ENCODE measurements at places on chromosomes 1 and 21.

GRCh38 chr1:42380586-42381279, at the start of gene RIMKLA:
Gene RIMKLA (plus strand): TSS chr1:42380792. CDS start chr1:42380935, 143 bp downstream.
- DNase-seq, result peak; percentile 68

DNA sequence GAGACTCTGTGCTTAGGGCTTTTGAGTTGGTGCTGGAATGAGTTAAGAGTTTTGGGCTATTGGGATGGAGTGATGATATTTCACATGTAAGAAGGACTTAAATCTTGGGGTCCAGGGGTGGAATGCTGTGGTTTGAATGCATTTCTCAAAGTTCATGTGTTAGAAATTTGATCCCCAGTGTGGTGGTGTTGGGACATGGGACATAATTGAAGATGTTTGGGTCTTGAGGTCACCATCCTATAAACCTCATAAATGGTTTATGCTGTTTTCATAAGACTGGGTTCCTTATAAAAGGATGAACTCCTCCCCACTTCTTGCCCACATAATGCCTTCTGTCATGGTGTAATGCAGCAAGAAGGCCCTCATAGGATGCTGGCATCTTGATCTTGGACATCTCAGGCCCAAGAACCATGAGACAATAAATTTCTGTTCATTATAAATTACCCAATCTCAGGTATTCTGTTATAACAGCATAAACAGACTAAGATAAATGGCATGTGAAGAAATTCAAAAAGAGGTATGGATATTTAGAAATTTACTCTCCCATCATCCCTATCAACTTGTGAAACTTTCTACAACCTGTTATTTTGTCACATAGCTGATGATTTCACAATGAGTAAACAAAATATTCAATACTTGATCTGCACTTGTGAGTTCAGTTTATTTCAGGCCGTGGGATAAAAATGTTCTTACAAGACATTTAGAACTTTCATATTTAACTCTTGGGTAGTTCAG, 48.0 kb upstream of the NEK7 start:
- no peak for DNase-seq

GRCh38 chr21:35984654-35985361, 75.5 kb downstream of the SETD4 start:
- DNase-seq, result no peak

- peak; percentile 13 for DNase-seq
Measured at GRCh38 chr1:234781241-234782065, 171.5 kb upstream of the IRF2BP2 start.

- DNase-seq, result peak; percentile 50
Measured at GRCh38 chr1:178121883-178122282, 28.0 kb downstream of the RASAL2 start.

DNA sequence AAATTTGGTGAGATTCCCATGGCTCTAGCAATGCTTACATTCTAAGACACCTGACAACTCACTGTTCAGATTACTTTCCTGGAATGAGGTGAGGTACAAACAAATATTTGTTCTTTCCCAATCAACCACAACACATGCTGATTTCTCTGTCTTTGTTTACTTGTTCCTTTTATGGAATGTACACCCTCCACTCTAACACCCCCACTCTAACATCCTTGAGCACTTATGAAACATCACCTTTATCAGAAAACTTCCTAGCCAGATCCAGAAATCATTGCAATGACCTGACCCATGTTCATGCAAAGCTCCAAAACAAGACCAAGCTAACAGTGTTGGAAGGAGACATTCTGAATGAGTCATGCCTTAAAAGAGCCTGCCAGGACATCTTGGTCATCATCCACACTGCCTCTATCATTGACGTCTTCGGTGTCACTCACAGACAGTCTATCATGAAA, 35.5 kb downstream of the HSD3B1 start:
- DNase-seq, result no peak

GRCh38 chr21:41610042-41610839, 102.3 kb upstream of the TMPRSS2 start:
- peak; percentile 79 for DNase-seq

- DNase-seq, result no peak
Measured at GRCh38 chr1:154902938-154903566, 33.0 kb upstream of the KCNN3 start.

DNA sequence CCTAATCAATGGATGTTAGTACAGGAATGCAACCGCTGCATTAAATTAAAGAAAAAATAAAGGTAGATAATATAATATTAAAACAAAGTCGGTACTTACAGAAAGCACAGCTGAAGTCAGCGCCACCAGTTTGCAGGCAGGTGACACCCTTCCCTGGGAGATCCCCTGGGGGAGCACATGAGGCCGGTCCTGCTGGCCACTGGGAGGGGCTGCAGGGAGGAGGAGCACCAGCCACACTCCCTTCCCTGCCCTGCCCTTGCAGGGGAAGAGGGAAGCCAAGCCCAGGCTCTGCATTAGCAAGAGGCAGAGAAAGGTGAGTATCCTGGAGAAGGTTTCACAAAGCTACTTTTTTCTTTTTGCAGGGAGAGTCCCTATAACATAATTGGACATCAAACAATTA, 507.0 kb downstream of the AJAP1 start:
- DNase-seq, result no peak

DNA sequence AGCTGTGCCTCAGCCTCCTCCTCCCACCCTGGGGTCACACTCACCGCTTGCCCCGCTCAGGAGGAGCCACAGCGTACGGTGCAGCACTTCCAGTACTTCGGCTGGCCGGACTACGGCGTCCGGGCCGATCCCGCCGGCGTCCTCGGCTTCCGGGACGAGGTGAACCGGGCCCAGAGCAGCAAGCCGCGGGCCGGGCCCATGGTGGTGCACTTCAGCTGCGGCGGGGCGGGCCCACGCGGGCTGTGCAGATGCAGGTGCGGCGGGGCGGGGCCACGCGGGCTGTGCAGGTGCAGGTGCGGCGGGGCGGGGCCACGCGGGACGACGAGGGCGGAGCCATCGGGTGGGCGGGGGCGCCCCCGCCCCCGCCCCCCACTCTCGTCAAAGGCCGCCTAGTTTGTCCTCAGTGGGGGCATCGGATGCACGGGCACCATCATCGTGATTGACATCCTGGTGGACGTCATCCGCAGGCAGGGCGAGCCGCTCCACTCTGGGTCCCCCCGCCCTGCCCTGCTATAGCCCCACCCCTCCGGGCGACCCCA, 5.5 kb downstream of the RNF223 start:
- no peak for DNase-seq

GRCh38 chr1:177223359-177223758, 52.6 kb downstream of the BRINP2 start:
- no peak for DNase-seq

GRCh38 chr1:216387782-216388181, 35.5 kb downstream of the USH2A start:
- no peak for DNase-seq

DNA sequence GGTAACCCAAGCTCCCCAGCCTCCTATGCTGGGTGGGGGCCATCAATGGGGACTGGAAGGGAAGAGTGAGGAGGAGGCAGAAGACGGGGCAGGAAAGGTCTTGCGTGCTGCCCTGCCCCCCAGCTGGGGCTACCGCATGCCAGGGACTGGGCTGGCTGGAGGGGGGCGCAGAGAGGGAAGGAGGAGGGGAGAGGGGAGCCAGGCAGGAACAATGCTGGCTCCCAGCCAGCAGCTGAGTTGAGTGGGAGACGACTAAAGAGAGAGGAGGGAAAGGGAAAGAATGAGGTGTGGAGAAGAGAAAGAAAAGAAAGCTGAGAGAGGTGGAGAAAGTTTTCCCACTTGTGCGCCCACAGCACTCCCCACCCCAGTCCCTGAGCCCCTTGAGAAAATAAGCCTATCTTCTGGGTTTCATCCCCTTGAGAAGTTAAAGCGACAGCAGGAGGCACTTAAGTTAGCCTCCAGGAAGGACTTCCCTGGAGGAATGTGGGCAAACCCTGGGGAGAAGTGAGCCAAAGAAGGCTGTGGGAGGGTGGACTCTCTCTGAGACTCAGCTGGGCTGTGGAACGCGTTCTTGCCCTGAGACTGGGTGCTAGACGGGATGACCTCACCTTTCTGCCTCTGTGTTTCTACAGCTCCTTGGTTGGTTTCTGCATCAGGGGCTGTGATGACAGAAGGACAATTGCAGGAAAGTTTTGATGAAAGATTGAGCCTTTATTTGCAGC, 12.9 kb upstream of the NES start:
- no peak for DNase-seq
